Erythroblast (primary cell): ENCODE measurements at places on chromosomes 1 and 21.

DNA sequence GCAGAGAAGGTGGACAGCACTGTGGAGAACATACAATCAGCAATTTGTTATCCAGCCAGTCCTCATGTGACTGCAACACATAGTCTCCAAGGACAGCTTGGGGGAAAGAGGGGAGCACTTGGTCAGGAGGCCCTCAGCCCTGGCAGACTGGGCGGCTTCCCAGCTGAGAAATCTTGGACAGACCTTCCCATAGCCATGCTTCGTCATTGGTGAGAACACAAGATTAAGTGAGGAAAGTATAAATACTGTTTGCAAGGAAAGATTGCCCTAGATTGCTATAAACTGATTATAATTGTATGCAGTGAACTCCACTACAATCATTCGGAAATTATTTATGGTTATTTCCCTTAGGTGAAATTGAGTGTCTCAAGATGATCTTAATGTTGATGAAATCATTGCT lies 131.5 kb downstream of the LMX1A start:
- no peak for DNase-seq

- no peak for DNase-seq
These were observed 7.4 kb downstream of the USP48 start for GRCh38 chr1:21775550-21775914.

DNA sequence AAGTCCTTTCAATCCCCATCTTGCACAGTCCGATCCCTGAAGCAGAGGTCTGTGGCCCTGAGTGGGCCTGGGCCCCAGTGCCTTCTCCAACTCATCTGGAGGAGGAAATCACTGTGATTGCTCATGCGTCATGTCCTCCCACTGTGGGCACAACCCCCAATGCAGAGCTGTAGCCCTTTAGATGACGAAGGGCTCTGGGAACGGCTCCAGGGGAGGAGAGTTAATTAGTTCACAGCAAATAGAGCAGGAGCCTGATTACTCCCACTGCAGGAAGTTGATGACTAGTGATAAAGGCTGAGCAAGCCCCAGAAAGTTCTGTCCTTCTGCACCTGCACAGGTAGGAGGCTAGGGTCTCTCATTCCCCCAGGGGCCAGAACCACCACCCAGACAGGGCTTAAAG lies 111.5 kb downstream of the CCDC185 start:
- DNase-seq: no peak

DNA sequence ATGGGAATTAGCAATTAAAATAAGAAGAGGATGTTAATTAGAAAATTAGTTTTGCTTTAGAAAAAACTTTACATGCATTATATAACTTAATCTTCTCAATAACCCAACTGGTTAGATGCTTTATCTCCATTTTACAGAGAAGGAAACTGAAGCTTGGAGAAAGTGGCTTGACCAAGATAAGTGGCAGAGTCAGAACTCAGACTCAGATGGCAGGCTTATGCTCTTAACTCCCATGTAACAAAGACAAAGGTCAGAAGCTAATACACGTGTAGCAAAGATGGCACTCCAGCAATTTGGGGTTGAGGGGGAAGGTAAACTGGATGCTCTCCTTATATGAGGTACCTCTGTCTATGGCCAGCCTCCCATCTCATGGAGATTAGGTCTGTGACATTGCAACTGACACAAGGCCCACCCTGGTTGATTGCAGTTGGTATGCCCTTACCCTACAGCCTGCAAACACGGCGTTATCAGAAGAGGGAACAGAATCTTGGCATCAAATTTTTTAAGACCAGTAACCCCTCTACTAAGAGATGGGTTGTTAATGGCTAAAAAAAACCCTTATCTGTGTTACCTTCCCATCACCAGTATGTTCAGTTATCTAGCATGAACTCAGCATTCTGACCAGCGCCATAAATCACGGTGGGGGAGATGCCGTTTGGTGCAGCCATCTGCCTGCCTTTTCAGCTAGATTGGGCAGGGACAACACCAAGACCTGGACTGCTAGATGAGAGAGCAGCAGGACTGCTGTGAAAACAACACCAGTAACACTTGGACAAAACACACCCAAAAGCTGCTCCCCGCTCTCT lies 97.0 kb downstream of the UBR4 start:
- peak; percentile 48 for DNase-seq

DNA sequence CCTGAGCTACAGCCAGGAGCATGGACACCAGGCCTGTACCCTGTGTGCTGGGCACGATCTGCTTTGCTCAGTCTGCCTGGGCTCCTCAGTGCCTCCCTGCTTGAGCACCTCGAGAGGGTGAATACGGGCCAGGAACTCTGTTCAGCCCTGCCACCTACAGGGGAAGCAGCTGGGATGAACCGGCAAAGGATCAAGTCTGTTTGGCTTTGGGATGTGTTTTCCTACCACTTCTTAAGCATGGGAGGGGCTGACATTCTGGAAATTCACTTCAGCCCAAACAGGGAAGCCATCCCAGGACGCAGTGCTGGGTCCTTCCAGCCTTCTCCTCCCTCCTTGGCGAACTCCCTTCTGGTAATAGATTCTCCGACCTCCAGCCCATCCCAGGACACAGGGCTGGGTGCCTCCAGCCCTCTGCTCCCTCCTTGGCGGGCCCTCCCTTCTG lies 55.8 kb upstream of the SELENON start:
- DNase-seq: no peak

DNA sequence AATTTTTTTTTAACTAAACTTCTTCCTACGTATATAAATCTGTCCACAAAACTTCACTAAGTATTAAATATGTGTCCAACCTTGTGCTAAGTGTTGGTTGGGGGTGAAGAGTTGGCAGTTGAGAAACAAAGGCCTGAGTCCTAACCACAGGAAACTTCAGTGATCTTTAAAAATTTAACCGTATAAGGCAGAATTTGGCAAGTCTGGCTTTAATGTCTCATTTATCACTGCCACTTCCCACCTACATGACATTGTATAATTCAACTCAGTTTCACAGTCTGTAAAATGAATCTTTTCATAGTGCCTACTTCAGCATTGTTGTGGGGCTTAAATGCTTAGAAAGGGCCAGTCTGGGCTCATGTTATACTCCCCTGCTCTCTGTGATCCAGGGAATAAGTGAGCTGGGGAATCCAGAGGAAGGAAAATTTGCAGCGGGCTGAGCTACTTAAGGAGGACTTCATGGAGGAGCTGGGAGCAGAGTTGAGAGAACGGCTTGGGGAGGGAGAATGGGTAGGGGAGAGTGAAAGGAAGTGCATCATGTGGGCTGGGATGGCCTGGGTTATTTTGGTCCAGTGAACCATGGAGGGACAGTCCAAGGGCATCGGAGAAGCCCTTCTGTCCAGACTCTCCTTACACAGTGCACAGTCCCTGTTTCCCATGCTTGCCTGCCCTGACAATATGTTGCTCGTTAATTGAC lies 14.5 kb downstream of the IFNAR2 start:
- no peak for DNase-seq

GRCh38 chr1:225664762-225665161 lies 11.8 kb upstream of the ENAH start:
- no peak for DNase-seq

GRCh38 chr1:40635763-40636500 lies 29.6 kb downstream of the RIMS3 start:
- no peak for DNase-seq

DNA sequence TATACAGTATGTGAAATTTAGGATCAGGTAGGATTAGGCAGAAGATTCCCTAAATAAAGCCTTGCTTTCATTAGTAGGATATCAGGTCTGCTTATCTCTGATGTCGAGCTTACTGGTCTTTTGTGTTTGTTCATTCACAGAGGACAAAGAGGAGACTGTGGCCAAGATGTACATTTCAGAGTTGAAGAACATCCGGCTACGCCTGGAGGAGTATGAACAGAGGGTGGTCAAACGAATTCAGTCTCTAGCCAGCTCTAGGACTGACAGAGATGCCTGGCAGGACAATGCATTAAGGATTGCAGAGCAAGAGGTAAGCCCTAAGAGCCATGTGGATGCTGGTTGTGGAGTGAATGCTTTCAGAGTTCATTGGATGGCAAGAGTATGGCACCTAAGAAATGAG lies 106.2 kb downstream of the MACF1 start:
- no peak for DNase-seq

DNA sequence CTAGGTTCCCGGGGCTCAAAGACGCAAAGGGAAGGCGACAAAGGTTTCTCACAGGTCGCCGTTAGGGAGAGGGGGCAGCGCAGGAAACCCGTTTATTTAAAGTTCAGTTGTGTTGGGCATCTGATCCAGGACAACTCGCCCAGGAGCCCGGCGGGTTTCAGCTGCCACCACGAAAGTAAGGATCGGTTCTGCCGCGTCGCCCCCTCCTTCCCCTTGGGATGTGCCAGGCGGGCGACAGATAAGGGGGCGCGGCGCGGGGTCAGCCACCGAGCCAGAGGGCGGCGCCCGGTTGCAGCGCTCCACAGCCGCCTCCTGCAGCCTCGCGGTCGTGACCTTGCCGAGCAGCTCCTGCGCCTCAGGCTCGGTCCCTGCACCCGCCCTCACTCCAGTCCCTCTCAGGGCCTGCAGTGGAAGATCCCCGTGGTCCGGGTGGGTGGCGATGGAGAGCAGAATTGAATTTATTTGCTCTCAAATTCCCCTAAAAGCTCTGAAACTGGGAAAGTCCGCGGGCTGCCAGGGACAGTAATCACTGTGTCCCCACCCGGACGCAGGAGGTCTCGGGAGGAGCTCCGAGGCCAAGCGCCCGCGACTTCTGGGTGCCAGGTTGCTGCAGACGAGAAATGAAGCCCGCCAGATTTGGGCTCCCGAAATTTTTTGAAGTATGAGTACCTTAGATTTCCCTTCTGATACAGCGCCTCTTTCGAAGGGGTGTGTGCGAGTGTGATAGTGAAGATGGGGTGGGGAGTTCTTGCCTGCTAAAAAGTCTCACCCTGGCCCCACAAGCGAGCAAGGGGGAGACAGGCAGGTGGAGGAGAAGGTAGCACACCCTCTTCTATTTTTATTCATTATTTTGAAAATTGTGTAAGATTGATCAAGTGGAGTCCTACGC lies 28.4 kb upstream of the NFIA start:
- peak; percentile 93 for DNase-seq

DNA sequence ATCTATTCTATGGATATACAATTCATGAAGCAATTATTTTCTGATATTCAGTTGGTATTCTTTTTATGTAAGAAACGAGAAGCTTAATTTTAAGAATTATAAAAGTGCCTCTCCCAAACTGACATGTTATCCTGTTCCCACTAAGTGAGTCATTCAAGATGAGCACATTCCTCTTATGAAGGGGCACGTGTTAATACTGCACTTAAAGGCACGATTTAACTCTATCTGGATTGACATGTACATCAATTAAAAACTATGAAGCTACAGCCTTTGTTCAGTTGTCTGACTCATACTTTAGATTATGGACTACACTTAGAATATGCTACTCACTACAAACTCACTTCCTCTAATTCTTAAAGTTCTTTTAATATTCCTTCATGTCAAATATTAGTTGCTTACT lies 111.6 kb downstream of the CYYR1 start:
- no peak for DNase-seq

DNA sequence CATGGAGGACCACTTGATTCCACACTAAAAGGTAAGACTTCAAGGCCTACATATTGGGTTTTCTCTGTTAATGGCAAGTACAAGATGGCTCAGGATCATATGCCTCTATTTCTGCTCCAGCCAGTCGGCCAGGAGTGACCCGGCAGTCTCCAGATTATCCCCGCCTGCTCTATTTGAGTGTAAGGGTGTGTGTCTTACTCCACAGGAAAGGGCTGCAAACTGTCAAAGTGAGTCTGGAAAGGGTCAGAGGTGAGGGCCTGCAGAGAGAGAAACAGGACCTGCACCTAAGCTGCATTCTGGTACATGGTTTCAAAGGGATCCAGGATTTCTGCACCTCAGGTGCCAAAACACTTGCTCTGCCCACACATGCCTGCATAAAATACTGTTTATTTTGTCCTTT lies 9.2 kb downstream of the ZNF692 start:
- DNase-seq: no peak

DNA sequence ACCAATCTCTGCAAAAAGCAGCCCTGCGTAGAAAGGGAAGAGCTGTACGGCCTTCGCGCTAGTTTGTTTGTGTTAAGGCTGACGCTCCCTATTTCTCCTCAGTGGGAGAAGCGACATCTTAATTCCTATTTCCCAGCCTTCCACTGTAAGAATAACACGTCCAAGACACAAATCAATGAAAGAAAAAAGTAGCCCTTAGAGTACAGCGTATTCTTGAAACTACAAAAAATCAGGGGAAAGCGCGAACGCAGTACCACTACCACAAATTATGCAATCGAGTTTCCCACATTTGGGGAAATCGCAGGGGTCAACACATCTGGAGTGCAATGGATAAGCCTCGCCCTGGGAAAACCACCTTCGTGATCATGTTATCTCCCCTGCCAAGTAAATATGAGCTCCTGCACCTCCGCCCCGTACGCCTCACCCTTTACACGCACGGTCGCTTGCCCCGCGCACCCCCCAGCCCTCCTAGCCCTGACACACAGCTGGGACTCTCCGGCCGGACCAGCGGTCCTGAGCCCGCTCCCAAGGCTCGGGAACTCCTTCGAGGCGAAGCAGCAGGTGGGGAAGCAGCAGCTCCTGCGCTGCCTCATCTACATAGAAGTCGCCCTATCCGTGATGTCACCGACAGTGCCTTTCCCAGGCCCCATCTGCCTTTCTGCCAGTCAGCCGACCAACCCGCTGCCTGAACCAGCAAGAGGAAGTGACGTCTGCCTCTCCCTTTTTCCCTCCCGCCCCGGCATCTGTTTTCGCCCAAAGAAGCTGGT lies 94.7 kb downstream of the PPIAL4G start:
- peak; percentile 93 for DNase-seq

- no peak for DNase-seq
These were observed 5.9 kb downstream of the CEP85 start for GRCh38 chr1:26239936-26240335.

DNA sequence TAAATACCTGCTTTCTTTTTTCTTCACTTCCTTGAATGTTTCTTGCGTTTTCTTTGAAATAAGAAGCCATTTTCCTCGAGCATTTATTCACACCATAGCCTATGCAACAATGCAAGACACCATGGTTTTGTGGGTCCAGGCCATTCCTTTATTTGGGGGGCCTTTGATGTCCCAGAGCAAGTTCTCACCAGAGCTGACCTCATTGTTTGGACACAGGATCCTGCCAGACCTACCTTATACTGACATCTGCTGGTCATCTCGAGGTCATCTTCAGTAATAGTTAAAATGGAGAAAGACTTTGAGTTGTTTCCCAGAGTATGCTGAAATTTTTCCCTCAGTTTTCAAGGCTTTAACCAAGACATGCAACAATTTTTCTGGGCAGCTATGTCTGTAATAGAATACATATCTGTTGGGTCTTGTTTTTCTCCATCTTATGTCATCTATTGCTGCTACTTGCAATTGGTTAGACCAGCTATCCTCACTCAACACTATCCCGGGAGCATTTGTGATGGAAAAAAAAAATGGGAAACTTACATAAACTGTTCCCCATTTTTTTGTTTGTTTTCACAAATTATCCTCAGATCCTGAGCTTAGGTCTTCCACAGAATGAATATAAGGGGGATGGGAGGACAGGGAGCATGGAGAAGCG lies 34.0 kb upstream of the BACE2 start:
- DNase-seq: peak; percentile 36

GRCh38 chr1:206511362-206512057 lies 4.2 kb downstream of the RASSF5 start:
- DNase-seq: no peak

- no peak for DNase-seq
These were observed 298.9 kb downstream of the DPYD start for GRCh38 chr1:97621955-97622354.

- no peak for DNase-seq
These were observed 18.6 kb downstream of the TMEM81 start for GRCh38 chr1:205065666-205066065.
